Left kidney (tissue), 8 donors: ENCODE measurements at places on chromosomes 13 and 19. TPM values are rescaled to one million over a fixed set of nuclear protein-coding genes. Genes with fewer than 3 reads are reported as not detected.

The ZNF91 gene
- polyA plus RNA-seq: 77.5 TPM

The NLRP9 gene
- polyA plus RNA-seq: 0.17 TPM

The HSD11B1L gene
- 8.9 TPM for polyA plus RNA-seq

- DNase-seq: no peak
These were observed 393.7 kb downstream of the FOXO1 start for GRCh38 chr13:40272776-40273139.

DNA sequence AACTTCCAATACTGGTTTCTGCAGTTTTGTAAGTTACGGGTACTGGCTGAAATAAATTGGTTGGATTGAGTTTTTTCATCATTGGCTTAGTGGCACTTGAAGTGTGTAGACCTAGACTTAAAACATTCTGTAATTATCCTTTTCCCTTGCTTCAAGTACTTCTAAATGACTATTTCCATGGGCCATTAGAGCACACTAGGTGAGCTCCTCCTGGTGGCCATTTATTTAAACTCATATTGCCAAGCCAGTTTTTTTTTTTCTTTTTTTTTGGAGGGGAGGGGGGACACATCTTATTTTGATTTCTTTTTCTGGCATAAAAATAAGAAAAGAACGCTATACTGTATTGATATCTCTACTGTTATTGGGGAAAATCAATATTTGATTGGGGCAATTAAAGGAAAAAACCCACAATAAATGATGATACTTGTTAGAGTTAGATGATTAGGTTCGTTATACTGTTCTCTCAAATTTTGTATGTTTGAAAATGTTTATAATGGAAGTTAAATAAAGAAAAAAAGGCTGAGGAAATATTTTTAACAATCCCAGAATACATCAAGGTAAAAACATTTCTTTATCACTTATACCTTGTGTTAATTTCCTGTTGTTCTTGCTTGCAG, 82.9 kb downstream of the PDS5B start:
- DNase-seq: peak; percentile 33

- no peak for DNase-seq
These were observed 3.8 kb upstream of the IFNL4 start for GRCh38 chr19:39252458-39252857.

DNA sequence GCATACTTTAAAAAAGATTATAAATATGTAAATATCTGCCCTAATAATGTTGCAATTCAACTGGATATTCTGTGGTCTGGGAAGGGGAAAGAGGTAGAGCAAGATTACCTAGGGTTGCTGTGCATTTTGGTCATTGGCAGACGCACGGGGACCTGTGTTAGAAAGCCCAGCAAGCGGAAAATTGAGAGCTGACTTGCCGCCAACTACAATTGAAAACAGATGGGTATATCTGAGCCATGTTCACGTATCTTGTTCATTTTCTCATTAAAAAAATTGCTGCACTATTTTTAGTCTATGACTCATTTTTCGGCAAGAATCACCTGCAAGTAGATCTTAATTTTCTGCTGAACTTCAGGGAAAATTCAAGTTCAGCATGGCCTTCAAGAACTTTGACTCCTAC, 308.5 kb upstream of the TMTC4 start:
- DNase-seq: no peak

DNA sequence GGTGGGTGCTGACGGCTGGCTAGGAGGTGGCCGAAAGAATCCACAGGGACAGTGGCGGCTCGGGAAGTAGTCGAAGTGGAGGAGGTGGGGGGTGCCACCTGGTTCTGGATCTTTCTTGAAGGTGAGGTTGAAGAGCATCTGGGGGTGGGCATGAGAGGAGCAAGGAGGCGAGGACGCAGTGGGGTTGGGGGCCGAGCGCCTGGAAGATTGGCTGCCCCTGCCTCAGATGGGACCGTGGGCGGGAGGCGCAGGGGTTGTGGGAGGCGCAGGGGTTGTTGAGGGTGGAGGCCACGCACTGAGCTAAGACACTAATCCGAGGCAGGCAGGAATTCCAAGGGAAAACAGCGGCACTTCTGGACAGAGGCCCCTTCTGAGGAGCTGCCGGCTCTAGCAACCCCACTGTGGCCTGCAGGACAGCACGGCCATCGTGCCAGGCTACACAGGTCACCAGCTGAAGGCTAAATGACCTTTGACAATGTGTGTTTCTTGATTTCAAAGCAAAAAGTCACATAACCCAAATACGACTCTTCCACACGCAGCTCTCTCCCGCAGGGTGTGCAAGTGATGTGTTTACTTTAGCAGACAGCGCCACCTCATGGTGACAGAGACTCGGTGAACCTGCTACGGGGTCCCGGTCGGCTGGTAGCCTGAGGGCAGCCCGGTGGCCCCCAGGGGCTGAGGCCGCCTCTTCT, 44.1 kb upstream of the RANBP3 start:
- DNase-seq: peak; percentile 88
